ENCODE measurements at places on chromosomes 4 and X. TPM values are rescaled to one million over a fixed set of nuclear protein-coding genes. Genes with fewer than 3 reads are reported as not detected.

DNA sequence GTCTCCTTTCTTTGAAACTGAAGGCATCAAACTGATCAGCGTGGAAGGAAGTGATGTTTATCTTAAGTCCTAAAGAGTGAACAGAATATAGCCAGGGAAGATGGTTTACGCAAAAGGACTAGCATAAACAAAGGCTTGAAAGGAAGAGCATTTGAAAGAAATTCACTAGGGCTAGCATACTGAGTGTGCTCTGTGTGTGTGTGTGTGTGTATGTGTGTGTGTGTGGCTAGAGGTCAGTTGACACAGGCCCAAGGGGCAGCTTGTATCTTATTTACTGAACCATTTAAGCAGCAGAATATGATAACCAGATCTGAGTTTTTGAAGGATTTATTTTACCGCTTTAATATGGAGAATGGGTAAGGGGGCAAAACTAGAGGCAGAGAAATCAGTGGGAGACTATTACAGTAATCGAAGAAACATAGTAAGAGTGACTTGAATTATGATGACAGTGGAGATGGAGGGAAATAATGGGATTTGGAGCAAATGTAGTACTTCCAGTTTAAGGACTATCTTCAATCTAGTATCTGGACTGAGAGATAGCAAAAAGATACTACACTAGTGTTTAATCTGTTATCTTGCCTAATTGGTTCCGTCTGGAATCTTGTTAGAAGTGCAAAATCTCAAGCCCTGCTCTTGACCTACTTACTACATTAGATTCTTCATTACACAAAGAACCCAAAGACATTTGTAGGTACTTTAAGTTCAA is 36.9 kb downstream of the CEP44 start:
- H3K27me3 ChIP-seq: no peaks in the 10 kb centered on the region
- no peaks in the 10 kb centered on the region for H3K36me3 ChIP-seq
- no peak overlapping the region for H3K4me3 ChIP-seq
- H3K27ac ChIP-seq: no peak overlapping the region

CDKL2 gene
- total RNA-seq: 1.0 TPM

DNA sequence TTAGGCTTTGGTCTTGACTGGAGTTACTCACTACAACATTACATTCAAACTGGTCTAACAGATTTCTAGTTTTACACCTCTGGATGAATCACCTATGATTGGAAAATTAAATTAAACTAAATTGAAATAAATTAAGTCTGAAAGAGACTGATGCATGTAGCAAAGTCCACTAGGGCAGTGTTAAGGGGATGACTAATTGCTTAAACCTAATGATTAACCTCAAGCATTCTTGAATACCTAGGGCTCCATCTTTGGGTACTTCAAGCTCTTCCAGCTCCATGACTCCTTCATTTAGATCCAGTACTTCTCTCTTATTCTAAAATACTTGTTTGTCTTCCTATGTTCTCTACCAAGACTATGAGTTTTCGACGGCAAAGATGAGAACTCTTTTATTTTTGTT is 86.8 kb downstream of the SH2D1A start:
- no peak overlapping the region for H3K27ac ChIP-seq
- no peaks in the 10 kb centered on the region for H3K27me3 ChIP-seq
- H3K4me3 ChIP-seq: no peak overlapping the region
- no peak for DNase-seq
- H3K4me1 ChIP-seq: no peaks in the 10 kb centered on the region

CXCL3 gene
- total RNA-seq: not detected

GAGE13 gene
- total RNA-seq: not detected

DNA sequence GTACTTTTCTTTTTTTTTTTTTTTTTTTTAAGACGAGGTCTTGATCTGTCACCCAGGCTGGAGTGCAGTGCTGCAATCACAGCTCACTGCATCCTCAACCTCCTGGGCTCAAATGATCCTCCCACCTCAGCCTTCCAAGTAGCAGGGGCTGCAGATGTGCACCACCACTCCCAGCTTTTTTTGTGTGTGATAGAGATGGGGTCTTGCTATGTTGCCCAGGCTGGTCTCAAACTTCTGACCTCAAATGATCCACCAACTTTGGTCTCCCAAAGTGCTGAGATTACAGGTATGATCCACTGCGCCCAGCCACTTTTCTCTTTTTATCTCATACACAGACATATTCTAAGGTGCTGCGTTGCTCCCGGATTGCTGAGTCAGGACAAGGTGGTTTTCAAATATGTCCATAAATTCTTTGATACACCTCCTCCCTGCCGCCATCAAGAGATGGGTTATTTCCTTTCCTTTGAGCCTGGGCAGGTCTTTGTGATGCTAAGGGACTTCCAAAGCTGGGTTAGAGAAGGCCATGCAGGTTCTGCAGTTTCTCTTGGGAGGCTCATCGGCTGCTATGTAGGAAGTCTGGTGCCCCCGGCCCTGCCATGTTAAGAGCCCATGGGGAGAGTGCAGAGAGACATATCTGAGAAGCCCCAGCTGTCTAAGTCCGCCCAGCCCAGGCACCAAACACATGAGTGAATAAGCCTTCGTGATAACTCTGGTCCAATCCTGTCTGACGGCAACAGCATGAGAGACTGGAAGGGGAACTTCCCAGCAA is 8.4 kb upstream of the PLA2G12A start:
- H3K27me3 ChIP-seq: no peaks in the 10 kb centered on the region
- no peaks in the 10 kb centered on the region for H3K36me3 ChIP-seq
- H3K27ac ChIP-seq: no peak overlapping the region
- no peak overlapping the region for H3K4me3 ChIP-seq

DNA sequence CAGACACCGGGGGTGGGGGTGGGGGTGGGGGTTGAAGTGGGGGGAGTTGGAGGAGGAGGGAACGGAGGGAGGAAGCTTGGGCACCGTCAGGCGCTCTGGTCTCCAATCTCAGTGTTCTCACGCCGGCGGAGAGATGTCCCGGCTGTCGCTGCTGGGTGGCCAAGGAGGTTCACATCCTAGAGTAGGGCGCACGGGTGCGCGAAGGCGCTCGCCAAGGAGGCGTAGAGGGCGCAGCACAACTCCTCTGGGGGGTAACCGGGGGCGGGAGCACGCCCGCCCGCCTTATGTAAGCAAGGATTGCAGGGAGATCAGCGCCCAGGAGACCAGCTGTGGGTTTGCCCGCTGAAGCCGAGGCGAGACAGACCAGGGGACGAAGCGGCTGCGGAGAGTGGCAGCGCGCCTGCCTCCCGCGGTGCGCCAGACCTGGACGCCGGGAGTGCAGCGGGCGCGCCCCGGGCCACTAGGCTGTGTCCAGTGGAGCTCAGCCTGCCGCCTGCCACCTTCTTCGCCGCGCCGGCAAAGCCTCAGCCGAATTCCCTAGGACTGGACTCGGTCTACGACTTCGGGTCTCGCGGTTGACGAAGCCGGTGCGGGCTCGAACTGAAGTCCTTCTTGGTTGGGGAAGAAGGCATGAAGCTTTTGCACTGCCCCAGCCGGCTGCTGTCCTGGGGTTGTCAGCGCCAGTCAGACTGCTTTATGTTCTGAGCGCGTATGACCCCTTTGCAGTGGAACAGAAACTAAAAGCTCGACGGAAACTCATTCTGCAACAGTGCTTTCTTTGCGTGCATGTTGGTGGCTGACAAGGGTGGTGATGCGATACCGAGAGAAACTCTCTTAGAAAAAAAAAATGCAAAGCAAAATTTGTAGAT is 707 bp upstream of the UNC5C start:
- H3K36me3 ChIP-seq: no peaks in the 10 kb centered on the region
- H3K4me1 ChIP-seq: peaks cover 14% of the 10 kb centered on the region
- peak overlapping the region; percentile 68 for H3K4me3 ChIP-seq
- peaks cover 50% of the 10 kb centered on the region for H3K27me3 ChIP-seq
- H3K27ac ChIP-seq: no peak overlapping the region

- H3K36me3 ChIP-seq: no peaks in the 10 kb centered on the region
- H3K27ac ChIP-seq: no peak overlapping the region
- peak; percentile 2 for DNase-seq
- H3K4me3 ChIP-seq: no peak overlapping the region
- H3K4me1 ChIP-seq: peaks cover 10% of the 10 kb centered on the region
- no peaks in the 10 kb centered on the region for H3K27me3 ChIP-seq
These were observed 37.2 kb downstream of the FRMD7 start for GRCh38 chrX:132090403-132091159.

BEX1 gene
- 0.38 TPM for total RNA-seq

REPS2 gene
- total RNA-seq: not detected

SPANXA2 gene
- not detected for total RNA-seq

DNA sequence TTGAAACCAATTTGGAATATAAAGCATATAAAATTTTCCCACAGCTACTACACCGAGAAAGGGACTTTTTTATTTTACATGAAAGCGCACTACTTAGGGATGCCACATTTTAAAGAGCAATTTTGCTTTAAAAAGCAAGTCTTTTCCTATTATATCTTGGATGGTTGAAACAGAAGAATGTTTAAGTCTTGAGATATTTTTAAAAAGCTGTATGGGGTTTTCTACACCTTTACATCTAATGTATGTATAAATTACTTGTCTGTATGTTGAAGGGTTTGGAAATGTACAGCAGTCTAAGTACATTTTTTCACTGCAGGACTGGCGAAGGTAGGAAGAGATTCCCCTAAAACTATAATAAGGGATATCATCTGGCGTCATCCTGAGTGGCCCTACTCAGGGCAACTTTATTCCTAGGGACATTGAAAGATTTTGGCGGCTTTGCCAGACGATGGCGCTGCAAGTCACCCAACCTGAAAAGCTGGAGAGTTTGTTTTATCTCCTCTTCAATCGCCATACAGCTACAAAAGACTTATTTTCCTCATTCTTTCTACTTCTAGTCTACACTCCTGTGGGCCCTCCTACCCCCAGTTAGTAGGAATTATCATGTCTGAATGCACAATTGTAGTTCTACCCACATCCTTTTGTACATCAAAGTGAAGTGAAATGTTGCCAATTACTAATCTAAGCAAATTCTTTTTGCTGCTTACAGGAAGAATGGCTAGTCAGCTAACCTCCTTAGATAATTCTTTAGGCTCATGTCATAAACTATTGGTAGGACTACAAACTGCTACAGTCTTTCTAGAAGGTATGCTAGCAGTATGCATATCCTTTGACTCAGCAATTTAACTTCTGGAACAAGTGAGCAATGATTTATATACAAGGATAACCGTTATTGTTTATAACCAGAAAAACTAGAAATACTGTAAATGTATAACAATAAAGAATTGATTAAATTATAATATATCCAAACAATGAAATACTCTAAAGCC is 782 bp upstream of the NEK1 start:
- H3K36me3 ChIP-seq: peaks cover 1% of the 10 kb centered on the region
- H3K27ac ChIP-seq: peak overlapping the region; percentile 97
- H3K4me1 ChIP-seq: peaks cover 50% of the 10 kb centered on the region

DNA sequence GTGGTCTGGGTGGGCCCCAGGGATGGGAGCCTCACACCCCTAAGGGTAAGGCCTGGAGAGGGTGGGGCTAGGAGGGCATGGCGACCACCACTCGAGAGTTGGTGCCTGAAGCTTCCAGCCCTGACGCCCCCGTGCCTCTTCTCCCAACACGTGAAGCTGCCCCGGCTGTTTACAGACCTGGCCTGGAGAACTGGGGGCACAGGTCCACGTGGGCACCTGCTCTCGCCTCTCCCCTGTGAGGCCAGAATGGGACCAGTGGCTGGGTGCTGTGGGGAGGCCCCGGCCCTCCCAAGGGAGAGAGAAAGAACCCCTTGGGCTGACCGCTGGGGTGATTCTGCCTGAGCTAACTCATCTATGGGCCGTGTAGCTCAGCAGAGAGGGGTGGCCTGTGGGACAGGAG is 15.5 kb downstream of the NAT8L start:
- H3K27ac ChIP-seq: no peak overlapping the region
- no peaks in the 10 kb centered on the region for H3K4me1 ChIP-seq
- H3K27me3 ChIP-seq: no peaks in the 10 kb centered on the region
- DNase-seq: no peak

DNA sequence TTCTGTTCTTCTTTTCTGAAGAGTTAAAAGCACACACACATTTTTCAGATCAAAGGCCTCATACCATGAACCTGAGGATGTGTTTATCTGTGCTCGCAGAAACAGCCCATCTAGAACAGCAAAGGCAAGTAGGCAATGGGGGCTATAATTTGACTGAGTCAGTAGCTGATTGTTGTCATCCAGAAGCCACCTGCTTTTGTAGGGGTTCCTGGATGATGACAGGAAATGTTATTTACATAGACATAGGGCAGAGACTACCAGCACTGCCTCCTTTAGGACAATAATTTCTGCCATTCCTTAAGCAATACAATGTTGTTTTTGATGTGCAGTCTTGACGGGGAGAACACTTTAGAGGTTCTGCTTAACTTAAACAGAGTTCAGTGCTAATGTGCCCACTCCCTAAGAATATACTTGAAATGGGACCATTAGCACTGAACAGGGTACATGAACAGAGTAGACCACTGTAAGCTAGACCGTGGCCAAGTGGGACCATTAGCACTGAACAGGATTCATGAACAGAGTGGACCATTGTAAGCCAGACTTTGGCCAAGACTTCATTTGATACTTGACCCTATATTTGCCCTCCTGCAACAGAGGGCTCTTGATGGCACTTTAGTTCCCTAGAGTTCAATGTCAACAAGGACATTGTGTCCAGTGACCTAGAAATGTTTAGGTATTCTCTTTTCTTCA is 42.8 kb upstream of the CCSER1 start:
- no peak overlapping the region for H3K4me3 ChIP-seq
- H3K27me3 ChIP-seq: peaks cover 3% of the 10 kb centered on the region
- no peaks in the 10 kb centered on the region for H3K36me3 ChIP-seq
